AG20443 (cell line): ENCODE measurements at places on chromosomes 6 and 20.

- no peak for DNase-seq
Observed at GRCh38 chr6:82442061-82442719, 78.6 kb downstream of the TPBG start.

GRCh38 chr20:10432079-10432478 is 1.9 kb downstream of the MKKS start:
- no peak for DNase-seq

- no peak for DNase-seq
Observed at GRCh38 chr6:35706468-35706867, 17.8 kb upstream of the FKBP5 start.

DNA sequence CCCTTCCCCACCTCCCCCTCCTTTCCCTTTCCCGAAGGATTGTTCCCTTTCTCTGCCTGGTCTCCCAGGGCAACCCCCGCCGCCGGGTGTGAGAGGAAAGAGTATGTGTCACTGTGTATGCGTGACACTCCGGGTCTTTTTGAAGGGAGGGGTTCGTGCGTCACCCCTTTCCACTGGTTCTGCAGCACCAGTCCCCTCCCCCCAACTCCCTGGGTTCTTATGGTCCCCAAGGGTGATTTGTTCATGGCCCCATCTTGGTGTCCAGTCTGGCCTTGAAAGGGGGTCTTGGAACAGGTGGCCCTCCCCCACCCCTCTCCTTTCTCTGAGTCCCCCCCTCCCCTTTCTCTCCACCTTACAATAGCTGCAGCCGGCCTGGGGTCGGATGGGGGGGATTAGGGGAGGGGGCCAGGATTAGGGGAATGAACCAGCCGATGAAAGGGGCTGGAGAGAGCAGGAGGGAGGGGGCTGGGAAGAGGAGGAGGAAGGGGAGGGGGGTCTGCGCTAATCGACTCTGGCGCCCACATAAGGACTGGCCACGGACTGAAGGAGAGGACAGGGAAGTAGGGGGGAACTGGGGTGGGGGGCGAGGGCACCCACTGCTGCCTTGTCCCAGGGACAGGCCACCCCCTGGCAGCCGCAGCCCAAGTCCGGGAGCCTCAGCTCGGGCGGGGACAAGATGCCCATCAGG is 1.3 kb upstream of the RING1 start:
- peak; percentile 71 for DNase-seq

- no peak for DNase-seq
Observed at GRCh38 chr6:31586599-31587281, 663 bp downstream of the LST1 start.

DNA sequence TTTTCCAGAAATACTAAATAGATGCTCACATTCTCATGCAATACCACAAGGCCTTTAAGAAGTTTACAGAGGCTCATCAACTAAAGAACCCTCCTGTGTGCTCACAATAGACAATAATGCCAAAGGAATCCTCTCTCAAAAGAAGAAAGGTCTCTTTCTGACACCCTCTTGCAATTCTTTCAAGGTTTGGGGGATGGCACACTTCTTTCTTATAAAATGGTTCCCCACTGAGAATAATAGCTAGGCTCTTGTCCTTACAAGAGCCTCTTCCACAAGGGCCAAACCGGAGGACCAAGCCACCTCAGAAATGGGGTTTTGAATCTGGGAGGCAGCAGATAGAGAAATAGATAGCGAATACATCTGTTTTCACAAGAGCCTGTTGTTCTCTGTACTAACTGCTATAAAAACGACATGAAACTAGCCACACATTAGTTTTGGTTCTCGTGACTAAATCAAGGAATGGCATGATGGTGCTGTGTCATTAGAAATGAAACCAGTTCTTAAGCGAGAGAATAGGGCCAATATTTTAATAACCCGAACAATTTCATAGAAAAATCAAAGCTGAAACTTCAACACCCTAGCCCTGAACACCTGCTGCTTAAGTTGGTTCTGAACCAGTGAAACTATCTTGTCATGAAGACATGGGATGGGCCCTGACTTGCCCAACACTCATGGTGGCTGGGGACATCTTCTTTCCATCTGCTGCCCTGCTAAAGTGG is 81.1 kb downstream of the PRDM1 start:
- no peak for DNase-seq

GRCh38 chr20:31863296-31864085 is 6.8 kb downstream of the DUSP15 start:
- no peak for DNase-seq

- DNase-seq: peak; percentile 26
Observed at GRCh38 chr6:158662954-158663624, 13.2 kb downstream of the SYTL3 start.

DNA sequence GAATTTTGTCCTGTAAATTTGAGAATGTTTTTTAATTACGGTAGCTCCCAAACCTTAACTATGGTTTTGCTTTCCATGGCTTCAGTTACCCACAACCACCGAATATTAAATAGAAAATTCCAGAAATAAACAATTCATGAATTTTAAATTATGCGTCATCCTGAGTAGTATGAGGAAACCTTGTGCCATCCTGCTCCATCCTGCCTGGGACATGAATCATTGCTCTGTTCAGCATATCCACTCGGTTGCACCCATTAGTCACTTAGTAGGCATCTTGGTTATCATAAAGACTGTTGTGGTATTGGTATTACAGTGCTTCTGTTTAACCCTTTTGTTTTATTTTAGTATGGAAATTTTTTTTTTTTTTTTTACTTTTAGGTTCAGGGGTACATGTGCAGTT is 39.7 kb downstream of the KCNS1 start:
- peak; percentile 80 for DNase-seq
